Neural crest cell (in vitro differentiated cells): ENCODE measurements at places on chromosomes 13 and 19. TPM values are rescaled to one million over a fixed set of nuclear protein-coding genes. Genes with fewer than 3 reads are reported as not detected.
A peak's percentile ranks its signal among the peaks of the same experiment; 100 is the strongest.

The TYROBP gene
- not detected in 2 replicates for total RNA-seq

DNA sequence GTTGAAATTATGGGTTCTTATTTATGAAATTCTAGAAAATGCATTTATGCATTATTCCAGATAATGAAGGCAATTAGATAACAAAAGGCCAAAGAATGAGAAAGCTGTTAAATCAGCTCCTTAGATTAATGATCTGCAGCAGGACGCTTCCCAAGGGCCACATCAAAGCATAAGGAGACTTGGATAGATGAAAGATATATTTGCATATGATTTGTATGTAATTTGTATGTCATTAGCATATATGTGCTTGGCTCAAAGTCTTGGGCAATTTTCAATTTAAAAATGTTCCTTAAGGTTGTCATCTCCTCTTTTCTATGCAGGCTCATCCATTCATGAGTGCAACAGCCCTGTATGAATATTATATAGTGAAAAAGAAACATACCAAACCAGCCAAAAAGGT lies 126.8 kb upstream of the IRS2 start:
- DNase-seq = no peak

GRCh38 chr19:19064811-19065745 lies 1.3 kb downstream of the SLC25A42 start:
- peak; percentile 12 for DNase-seq

GRCh38 chr19:3784607-3785450 lies 1.4 kb downstream of the MATK start:
- no peak for DNase-seq

DNA sequence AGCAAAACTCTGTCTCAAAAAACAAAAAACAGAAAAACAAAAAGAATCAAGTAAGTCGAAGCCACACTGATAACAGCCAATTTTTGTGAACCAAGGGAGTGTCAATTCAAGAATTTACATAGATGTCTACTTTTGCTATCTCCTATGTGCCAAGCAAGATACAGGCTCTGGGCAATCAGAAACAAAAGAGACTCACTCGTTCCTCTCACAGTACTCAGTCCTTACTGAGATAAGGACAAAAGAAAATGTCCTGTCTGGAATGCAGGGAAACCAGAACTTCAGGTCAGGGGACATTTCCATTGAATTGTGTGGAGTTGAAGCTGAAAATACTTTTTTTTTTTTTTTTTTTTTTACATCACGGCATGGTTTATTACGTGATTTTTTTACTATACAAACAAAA lies 53.0 kb downstream of the NLRP12 start:
- no peak for DNase-seq

DNA sequence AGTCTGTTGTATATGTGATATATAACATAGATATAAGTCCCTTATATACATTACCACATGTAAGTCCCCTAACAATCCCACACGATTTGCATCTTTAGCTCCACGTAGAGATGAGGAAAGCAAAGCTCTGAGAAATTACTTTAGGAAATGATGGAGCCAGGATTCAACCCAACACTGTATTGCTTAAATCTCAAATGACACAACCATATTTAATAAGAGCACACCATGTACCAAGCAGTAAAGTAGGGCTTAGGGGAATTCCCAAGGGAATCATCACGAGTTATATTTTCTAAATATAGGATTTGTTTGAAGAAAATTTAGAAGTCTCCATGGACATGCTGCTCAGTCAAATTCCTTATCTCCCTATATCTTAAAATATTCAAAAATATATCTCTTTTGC lies 61.3 kb upstream of the POMP start:
- DNase-seq = no peak

GRCh38 chr13:96431044-96431581 lies 341.2 kb downstream of the HS6ST3 start:
- no peak for DNase-seq

DNA sequence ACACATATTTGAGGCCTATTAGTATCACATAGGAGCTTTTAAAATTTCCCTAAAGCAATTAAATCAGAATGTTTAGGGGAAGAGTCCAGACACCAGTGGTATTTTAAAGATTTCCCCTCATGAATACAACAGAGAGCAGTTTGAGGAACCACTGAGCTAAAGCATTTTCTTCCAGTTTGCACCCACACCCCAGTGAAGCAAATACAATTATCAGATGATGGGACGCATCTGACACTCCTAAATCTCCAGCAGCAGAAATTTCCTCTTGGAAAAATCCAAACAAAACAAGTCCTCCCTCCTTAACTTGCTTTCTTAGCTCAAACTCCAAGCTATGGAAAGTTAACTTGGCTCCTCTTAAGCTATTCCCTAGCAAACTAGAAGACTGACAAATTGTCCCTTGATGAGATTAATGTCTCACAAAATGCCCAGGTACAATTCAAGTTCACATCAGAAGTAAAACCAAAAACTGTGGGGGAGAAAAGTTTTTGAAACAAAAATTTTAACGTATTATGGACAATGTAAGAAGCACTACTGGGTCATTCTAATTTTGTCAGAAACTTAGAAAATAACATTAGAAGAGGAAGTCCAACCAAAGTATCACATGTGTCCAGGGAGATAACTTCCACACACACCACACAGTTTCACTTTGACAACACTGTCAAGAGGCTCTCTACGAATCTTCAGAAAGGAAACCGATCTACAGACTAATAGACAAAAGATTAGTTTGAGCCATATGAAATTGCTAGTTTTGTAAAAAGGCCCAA lies 74.1 kb downstream of the ABCC4 start:
- DNase-seq = no peak

GRCh38 chr19:3369337-3370213 lies 3.2 kb downstream of the NFIC start:
- no peak for DNase-seq

- DNase-seq = no peak
Measured at GRCh38 chr13:93216122-93216521, 10.5 kb upstream of the GPC6 start.

The BEST2 gene
- not detected in 2 replicates for total RNA-seq

- no peak for DNase-seq
Measured at GRCh38 chr19:16444269-16444600, 27.5 kb downstream of the EPS15L1 start.

The ACP7 gene
- total RNA-seq = not detected in 2 replicates

GRCh38 chr13:72199640-72200039 lies 332.6 kb upstream of the DACH1 start:
- DNase-seq = no peak

- no peak for DNase-seq
Measured at GRCh38 chr13:49354719-49355118, 89.1 kb downstream of the CAB39L start.

- no peak for DNase-seq
Measured at GRCh38 chr13:46717275-46717674, 79.7 kb downstream of the ESD start.

The KANK3 gene
- total RNA-seq = 0.66 and 0.77 TPM in 2 replicates

DNA sequence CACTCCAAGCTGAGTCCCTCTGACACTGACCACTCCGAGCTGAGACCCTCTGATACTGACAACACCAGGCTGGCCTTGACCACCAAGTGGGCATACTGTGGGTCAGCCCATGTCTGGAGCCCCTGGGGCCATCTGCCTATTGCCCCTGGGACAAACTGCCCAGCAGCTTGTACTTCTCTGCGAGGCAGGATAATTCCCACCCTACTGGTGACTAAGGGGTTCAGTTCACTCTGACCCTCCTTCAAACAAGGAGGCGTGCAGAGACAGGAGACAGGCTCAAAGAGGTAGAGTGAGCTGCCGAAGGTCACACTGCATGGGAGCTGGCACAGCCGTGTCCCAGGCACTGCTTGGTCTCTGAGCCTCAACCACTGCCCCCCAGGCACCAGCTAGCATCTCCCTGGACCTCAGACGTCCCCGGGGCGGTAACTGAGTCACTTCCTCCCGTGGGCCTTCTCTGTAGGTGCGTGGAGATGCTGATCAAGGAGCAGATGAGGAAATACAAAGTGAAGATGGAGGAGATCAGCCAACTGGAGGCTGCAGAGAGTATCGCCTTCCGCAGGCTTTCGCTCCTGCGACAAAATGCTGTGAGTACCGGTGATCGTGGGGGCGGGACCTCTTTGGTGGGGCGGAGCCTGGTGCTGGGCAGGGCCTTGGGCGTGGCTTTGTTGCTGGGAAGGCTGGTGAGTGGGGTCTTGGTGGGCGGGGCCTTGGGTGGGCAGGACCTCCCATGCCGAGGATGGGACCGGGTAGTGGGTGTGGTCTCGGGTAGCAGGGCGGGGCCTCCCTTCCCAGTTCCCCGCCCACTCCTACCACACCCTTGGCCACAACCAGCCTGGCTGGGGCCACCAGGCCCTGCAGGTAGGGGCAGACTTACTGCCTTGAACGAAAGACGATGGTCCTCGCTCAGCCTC lies 5.8 kb upstream of the USE1 start:
- peak; percentile 31 for DNase-seq

DNA sequence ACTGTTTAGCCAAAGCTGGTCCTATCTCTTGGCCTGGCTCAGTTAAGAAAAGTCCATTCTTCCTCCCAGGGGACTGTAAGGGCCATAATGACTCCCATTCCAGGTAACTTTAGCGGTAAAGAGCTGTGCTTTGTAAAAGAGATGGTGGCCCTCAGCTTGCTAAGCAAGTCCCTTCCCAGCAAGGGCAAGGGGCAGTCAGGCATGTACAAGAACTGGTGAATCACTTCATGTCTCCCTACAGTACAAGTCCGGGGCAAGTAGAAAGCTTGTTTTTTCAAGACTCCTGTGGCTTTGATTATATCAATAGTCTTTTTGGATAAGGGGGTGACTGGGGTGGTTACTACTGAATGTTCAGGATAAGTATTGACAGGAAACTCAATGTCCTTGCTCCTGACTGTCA lies 88.9 kb downstream of the SLC25A15 start:
- no peak for DNase-seq

DNA sequence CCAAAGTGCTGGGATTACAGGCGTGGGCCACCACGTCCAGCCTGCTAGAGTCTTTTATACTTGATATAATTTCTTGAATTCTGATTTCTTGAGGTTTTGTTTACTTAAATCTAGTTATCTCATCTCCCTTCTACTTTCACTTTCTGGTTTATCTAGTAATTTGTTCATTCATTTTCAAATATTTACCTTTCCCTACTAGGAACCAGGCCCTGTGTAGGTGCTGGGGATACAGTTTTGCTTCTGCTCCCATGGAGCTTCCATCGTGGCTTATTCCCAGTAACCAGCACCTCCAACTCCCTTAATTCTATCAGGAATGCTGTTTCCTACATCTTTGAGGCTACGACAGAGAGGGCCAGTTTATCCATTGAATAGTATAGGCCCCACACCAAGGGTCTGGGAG lies 24.1 kb upstream of the TRIM13 start:
- no peak for DNase-seq

DNA sequence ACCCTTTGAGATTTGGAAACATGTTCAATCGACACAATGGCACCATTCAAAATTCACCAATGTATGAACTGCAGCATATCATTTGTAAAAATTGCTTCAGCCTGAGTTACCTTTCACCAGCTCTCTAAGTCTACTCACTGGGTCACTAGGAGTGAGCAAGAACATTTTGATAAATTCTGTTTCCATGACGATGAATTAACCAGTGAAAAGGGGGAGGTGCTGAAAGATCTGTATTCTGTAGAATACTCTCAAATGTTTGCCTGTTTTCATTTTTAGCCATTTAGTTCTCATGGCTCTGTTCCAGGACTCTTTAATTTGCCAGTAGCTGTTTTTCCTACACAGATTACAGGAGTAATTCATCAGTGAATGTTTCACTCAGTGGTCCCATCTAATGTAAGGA lies 883.4 kb downstream of the DIAPH3 start:
- no peak for DNase-seq

The MYH14 gene
- 4.0 and 4.7 TPM in 2 replicates for total RNA-seq

The VSIG10L gene
- total RNA-seq = 3.1 and 3.5 TPM in 2 replicates

The STOML3 gene
- total RNA-seq = not detected in 2 replicates

DNA sequence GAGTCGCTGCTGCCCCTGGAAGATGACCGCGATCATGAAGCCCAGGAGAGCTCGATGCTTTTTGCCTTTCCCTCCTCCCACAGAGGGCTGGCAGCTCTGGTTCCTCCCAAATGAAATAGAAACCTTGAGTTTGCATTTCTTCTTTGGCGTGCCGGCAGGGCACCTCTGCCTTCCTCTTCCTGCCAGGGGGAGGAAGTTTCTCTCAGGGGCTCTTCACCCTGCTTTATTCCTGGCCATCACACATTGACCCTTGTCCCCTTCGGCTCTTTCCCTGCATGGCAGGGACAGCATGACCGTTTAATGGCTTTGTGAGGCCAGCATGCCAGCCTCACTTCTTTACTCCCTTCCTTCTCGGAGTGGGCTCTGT lies 47.9 kb downstream of the ACTN4 start:
- no peak for DNase-seq

DNA sequence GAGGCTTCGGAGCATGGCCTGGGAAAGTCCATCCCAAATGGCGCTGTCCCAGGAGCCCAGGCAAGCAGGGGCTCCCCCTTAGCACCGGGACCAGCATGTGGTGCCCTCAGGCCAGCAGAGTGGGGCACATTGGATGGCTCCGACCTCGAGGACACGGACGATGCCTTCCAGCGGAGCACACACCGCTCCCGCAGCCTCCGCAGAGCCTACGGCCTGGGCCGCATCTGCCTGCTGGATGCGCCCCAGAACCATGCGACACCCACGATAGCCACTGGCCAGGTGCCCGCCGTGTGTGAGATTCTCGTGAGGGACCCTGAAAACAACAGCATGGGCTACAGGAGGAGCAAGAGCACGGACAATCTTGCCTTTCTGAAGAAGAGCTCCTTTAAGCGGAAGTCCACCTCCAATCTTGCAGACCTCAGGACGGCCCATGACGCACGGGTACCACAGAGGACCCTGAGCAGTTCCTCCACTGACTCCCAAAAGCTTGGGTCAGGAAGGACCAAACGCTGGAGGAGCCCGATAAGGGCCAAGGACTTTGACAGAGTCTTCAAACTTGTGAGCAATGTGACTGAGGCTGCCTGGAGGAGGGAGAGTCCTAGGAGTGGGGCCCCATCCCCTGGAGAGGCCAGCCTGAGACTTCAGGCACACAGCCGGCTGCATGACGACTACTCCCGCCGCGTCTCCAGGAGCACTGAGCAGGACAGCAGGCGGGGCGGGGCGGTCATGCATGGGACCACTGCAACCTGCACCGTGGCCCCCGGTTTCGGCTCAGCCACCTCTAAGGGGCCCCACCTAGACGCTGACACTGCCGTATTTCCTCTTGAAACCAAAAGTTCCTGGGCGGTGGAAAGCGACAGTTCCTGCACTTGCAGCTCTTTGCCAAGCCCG lies 63.1 kb downstream of the SPATA13 start:
- DNase-seq = no peak

GRCh38 chr13:31250435-31250834 lies 50.7 kb downstream of the B3GLCT start:
- DNase-seq = no peak

DNA sequence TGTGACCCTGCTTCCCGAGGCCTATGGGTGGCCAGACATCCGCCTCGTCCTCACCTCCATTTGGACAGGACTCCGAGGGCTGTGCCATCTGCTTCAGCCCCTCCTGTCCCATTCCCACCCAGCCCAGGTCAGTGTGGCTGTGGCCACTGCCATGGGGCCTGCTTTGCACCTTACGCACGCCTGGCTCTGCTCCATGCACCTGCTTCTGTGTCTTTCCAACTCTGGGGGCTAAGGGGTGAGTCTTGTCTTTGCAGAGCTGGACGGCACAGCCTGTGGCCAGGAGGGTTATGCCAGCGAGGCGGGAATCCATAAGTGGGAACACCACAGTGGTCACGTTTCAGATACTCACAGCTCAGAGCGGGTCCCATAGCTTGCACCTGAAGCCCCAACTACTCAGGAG lies 5.2 kb upstream of the ZNF554 start:
- no peak for DNase-seq

GRCh38 chr19:39544226-39544903 lies 4.4 kb upstream of the EID2 start:
- DNase-seq = no peak

- no peak for DNase-seq
Measured at GRCh38 chr19:6005321-6006069, 27.6 kb upstream of the RANBP3 start.

The TNFSF13B gene
- total RNA-seq = 0.32 and 0.82 TPM in 2 replicates
